ENCODE measurements at places on chromosomes 3 and 15.

DNA sequence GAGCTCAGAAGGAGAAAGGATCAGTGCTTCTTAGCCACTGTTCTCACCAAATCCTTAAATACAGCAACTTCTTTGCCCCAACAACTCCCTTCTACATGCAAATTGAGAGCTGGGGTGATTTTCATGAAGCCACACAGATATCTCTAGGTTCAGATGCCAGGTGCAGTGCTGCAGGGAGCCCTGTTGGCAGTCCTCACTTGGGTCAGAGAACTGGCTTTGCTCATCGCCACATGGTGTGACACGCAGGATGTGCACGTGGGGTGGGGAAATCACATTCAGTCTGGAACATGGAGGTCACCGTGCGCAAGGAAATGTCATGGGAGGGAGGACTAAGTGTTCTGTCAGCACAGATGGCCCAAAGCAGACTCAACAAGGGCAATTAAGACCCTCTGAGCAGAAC lies 103.8 kb downstream of the WDR76 start:
- no peak for DNase-seq

DNA sequence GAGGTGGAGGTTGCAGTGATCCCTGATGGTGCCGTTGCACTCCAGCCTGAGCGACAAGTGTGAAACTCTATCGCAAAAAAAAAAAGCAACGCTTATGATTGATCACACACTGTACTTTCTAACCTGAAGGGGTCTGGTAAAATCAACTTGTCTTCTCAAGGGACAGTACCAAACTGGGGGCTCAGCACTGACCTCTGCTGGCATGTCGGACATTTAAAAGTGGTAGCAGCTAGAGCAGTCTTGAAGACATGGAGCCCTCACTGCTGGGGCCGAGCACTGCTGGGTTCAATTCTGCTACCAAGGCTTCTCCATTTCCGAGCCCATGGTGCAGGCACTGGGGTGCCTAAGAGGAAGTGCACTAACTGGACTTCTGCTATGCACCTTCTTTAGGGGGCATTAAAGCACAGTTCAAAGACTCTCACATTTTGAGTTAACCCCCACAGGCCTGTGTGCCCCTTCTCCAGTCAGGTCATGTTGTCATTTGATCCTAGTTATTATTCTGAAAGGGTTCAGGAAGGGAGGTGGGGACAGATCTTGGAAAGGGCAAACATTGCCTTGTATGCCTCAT lies 26.4 kb upstream of the LAMP3 start:
- DNase-seq, result no peak

DNA sequence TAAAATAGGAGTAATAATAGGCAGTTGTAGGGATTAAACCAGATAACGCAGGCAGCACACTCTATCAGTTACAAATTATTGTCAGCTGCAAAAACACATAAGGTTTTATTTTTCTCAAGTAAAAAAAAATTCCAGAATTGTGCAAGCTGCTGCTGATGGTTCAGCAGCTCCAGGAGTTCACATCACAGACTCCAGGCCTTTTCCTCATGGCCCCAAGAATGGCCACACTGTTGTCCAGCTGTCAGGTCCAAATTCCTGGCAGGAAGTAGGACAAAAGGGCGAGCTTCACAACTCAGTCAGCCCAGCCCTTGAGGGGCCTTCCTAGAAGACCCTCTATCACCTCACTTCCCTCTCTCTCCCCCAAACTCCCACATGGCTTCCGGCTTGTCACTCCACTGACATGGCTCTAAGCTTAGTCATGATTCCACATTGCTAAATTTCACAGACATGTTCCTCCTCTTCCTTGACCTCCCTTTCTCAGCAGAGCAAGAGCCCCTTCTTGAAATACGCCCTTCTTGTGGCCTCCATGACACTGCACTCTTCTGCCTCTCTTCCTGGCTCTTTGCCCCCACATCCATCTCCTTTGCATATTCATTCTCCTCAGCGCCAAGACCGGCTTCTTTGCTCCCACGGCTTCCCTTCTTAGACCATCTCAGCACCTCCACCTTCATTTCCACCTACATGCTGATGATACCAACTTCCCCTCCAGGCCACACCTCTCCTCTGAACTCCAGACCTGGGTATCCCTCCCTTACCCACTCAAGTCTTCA lies 27.4 kb upstream of the FAM174B start:
- DNase-seq, result no peak

DNA sequence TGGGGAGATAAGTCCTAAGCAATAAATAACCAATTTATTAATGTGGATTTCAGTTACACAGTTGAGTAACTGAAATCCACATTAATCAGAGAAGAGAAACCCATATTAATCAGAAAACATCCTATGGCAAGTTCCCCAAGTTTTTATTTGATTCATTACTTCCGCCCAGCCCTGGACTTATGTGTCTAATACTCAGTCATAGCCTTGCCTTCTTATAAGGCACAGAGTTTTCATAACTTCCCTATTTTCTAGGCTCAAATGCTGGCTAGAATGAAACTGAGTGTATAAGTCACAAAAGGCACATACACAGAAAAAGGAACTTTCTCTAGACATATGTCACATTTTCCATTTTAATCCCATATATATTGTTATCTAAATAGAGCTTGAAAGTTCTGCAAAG lies 28.8 kb downstream of the CD47 start:
- no peak for DNase-seq

- no peak for DNase-seq
Observed at GRCh38 chr3:16474216-16474615, 39.3 kb downstream of the RFTN1 start.

DNA sequence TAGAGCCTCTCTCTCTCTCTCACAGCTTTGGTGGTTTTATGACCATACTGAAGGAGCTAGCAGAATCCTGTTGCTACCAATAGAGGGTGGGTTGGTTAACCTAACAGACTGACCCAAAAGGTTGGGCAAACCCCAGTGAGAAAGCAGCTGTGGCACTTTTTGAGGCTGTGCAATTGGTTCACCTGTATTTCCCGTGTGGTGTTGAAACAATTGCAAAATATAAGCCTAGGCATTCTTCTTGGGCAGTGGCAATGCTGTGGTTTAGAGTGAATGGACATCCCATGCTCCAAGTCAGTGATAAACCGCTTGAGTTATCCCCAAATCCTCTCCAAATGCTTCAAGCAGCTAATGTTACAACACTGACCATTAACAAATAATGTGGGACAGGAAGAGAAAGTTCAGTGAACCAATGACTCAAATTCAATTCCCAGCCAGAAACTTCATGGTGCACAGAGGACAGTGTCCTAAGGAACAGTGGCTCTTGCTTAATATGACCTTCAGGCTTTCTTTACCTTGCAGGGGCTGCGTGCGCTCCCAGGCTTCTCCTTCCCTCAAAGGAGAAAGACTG lies 261.9 kb upstream of the ICE2 start:
- no peak for DNase-seq

DNA sequence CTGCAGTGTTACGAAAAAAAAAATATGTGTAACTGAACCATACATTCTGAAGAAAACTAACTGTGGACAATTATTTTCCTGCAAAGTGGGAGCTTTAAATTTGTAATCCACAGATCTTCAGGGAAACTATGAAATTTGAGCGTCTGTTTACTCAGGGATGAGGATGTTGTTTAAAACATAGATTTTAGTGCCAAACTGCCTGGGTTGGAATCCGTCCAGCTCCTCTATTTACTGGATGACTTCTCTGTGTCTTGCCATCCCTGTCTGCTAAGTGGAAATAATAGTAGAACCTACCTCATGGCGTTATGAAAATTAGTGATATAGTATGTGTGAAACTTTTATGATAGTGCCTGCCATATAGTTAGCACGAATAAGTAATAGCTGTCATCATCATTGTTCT lies 666.5 kb downstream of the SQOR start:
- no peak for DNase-seq

DNA sequence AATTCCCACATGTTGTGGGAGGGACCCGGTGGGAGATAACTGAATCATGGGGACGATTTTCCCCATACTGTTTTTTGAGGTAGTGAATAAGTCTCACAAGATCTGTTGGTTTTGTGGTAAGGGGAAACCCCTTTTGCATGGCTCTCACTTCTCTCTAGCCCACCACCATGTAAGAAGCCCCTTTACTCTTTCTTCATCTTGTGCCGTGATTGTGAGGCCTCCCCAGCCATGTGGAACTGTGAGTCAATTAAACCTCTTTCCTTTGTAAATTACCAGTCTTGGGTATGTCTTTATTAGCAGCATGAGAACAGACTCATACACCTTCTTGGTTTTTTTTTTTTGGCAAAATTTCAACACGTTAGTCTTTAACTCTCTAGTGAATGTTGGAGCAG lies 18.1 kb downstream of the ARL8B start:
- DNase-seq, result no peak

DNA sequence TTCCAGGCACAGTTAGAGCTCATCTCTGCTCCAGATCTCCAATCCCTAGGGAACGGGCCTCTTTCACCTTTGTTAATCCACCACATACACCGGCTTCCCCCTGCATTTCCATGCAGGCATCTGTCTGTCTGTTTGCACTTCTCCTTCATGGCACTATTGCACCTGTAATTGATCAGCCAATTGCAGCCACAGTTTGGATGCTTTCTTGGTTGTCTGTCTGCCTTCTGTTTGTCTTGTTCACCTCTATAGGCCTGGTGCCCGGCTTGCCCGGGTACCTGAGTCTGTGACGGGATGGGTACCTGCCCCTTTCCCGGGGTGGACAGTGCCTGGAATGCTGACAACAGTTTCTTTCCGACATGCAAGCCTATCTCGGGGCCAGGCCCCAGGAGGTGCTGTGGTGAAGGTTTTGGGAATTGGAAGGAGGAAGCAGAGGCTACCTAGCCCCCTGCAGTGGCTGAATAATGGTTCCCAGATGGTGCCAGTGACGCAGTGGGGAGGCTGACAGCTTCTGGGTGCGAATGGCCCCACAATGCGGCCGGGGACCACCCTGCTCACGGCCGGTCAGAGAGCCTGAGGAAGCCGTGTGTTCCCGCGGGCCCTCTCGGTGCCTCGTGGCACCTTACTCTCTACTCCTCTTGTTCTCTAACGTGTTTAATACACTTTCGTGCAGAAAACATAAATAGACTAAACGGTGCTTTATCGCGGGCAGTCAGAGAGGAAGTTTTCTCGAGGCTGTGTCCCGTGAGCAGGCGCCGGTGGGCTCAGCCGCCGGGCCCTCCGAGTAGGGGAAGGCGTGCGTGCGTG lies 31.3 kb upstream of the RAB6B start:
- DNase-seq, result no peak

DNA sequence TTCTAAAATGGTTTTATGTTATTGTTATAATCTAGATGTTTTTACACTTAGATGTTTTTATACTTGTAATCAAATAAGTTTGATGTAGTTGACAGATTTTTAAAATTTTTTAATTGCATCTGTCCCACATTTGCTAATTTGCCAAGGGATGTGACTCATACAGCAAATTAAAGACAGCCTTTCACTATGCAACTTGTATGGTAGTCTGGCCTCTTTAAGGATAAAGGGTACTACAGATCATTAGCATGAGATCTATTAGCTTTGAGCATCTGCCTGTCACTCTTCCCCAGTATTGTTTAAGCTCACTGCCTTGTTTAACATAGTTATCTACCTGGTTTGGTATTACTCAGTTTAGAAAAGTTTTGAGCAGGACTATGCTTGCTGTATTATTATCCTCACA lies 83.0 kb downstream of the NPTN start:
- DNase-seq, result no peak

GRCh38 chr3:150049317-150049716 lies 78.6 kb upstream of the PFN2 start:
- DNase-seq, result no peak

DNA sequence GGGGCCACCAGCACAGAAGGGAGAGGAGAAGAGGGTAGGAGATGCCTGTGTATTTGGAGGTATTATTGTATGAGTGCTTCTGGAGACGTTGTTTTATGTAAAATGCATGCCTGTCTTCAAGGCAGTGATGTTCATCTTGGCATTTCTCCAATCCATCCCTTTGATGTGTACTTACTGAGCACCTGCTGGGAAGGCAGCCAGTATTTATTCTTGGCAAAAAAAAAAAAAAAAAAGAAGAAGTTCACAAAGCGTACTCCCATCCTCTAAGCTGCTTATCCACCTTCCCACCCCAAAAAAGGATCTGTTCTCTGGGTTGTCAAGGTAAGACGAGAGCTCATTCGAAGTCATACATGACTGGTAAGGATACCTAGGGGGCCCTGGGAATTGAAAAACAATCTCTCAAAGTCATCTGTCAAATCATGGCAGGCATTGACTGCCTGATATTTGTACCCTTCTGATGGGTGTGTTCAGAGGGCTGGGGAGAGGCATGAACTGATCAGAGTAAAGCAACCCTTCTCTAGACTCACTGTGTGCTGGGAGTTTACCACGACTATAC lies 30.0 kb upstream of the SLC6A1 start:
- no peak for DNase-seq

GRCh38 chr3:139906418-139906817 lies 28.6 kb upstream of the CLSTN2 start:
- DNase-seq, result peak; percentile 89

DNA sequence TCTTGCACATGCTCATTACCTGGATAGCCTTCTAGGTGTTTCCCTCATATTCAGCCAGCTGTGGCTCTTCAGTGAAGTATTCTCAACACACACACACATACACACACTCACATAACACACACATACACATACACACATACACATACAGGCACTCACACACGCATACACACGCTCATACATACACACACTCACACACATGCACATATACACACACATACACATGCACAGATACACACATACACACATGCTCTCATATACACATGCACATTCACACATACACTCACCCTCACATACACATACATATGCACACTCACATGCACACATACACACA lies 41.2 kb downstream of the GRK7 start:
- DNase-seq, result no peak

GRCh38 chr15:35669432-35670045 lies 123.6 kb upstream of the DPH6 start:
- no peak for DNase-seq

DNA sequence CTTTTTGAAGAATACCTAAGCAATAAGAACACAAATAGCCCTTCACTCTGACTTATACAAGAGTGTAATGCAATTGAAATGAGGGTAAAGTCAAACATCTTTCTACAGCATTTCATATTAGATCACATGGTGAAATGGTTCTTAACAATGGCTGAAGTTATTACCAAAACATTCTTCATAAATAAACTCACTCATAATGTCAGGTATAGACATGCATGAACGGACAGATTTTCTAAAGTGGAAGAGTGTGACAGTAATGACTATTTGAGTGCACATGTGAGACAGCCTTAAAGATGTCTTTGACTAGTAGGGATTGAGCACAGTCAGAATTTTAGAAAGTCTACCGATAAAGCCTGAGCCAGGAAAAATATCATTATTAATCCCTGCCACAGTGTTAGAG lies 471.0 kb downstream of the ZPLD1 start:
- no peak for DNase-seq

GRCh38 chr15:64016257-64016656 lies 30.0 kb downstream of the DAPK2 start:
- DNase-seq, result no peak

- no peak for DNase-seq
Observed at GRCh38 chr3:185739264-185739701, 85.6 kb downstream of the IGF2BP2 start.
